Stimulated activated CD4-positive, alpha-beta T cell treated with anti-CD3 and anti-CD28 coated beads, Interleukin-12 subunit alpha, Interleukin-12 subunit beta, amount 100 ng/mL, for 4 hours (primary cell): ENCODE measurements at places on chromosomes 13 and 19.
A peak's percentile ranks its signal among the peaks of the same experiment; 100 is the strongest.

DNA sequence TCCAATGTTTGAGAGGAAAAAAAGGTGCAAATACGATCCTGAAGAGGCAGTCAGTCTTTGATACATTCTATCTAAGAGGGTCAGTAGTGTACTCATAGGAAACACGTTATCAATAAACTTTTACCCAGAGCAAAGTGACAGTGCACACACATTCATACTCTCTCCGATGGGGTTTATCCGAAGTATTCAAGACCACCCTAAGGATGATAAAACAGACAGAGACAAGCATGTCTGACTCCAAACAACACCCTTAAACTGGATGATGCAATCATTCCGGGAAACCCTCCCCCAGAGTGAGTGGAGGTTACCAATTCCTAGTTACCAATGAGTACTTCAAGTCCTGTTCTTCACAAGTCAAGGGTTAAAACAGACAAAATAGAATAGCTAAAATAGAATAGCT, 79.1 kb downstream of the DNAJC3 start:
- no peak for DNase-seq

DNA sequence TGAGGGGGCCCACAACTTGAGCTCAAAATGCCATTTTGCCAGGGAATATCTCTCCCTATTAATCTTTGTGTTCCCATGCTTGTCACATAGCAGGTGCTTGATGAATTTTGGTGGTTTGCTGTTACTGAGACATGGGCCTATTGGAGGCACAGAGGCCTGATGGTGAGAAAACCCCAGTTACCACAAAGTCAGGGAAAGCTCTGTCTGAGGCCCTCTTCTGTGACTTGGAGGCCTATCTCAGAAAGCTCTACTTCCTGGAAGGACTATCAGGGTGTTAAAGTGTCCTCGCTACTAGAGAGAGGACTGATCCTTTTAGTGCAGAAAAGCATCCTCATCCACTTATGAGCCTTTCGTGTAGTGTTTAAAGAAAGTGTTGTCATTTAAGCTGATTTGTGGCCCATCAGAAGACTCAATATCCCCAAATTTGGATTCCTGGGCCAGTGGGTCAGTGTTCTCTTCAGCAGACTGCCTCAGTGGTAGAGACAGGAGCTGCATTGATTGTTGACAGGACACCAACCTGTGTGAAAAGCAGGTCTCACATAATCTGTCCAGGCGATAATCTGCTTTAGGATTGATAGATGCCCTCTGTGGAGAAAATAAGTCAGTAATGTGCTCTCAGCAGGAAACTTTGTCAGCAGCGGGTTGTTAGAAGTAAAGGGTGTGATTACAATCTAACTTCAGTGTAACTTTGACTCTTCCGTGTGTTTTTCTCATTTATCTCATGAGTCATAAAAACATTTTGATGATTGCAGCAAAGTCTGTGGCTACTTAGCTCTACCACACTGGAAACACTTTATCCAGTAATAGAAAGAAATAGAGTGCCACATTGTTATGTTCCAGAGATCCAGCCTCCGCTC, 121.0 kb downstream of the AKAP11 start:
- DNase-seq: no peak

DNA sequence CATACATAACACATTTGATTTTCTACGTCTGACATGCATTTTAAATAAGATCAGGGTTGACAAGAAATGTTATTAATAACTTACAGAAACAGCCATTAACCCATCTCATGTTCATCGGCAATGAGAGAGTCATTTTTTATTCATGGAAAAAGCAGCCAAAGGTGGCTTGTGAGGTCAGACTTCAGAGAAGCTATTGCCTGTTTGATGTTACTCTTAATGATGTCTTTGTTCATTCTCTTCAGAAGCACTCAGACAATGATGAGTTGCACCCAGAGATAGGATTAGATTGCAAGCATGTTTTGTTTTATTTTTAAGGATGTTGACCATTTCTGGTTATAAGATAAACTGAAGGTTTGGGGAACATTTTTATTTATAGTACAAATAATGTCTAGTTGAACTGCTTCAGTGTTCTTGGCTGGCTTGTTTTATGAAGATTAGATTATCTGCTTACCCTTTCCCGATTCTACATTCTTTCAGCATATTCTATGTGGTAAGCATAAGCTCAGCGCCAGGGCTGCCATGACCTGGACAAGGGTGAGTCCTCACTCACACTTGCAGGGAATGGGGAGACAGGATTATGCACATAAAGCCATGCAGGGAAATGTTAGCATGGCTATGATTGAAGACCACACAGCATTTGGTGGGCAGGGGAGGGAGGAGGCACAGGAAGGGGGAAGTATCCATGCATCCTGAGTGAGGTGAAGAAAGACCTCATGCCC, 288.1 kb downstream of the MTUS2 start:
- no peak for DNase-seq

GRCh38 chr13:94382517-94382916, 97.0 kb downstream of the DCT start:
- DNase-seq: no peak

DNA sequence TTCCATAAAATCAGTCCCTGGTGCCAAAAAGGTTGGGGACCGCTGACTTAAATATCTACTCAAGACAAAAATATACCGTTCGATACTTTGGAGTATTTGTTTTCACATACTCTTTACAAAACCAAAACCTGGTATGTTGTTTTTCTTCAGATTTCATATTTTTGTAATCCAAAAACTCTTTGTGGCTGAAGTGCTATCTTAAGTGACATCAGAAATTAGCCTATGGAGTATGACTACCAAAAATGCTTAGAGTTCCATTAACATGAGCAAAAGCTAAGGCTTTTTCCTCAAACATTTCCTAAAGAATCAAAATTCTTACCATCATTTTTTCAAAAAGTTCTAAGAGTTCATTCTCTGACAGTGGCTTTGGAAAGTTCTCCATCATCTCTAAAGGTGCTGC, 52.0 kb downstream of the DIAPH3 start:
- no peak for DNase-seq

DNA sequence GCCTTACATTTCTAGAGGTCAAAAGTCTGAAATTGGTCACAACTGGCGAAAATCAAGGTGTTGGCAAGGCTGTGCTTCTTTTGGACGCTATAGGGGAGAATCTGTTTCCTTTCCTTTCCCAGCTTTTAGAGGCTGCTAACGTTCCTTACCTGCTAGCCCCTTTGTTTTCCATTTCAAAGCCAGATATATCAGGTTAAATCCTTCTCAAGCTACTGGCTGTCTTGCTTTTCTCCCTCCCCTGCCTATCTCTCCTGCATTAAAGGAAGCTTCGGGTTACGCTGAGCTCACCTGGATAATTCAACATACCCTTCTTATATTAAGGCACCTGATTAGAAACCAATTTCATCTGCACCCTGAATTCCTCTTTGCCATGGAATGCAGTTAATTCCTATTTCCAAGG, 1569.7 kb upstream of the SLC10A2 start:
- DNase-seq: no peak

- DNase-seq: peak; percentile 64
Measured at GRCh38 chr19:47032171-47032811, 12.7 kb downstream of the NPAS1 start.

- no peak for DNase-seq
Measured at GRCh38 chr13:104868806-104869205, 1666.7 kb downstream of the EFNB2 start.

DNA sequence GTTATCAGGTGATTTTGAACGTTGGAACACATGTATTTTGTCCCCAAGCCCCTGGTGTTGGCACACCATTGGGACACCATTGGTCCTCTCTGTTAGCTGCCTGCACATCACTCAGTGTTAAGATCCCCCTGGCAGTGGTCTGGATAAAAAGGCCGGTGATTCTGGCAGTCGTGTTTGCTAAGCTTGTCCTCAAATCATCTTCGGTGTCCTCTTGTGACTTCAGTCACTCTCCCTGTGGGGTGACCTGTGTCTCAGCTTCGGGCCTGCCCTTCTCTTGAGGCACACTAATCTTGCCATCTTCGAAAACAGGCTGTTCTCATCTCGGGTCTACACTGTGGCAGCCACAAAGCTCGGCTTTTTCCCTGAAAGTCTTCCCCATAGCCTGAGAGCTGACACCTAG, 127.1 kb downstream of the ZIC5 start:
- no peak for DNase-seq

GRCh38 chr13:108212886-108213285, 2.5 kb downstream of the LIG4 start:
- no peak for DNase-seq

GRCh38 chr19:38210458-38210987, 13.5 kb downstream of the DPF1 start:
- no peak for DNase-seq

DNA sequence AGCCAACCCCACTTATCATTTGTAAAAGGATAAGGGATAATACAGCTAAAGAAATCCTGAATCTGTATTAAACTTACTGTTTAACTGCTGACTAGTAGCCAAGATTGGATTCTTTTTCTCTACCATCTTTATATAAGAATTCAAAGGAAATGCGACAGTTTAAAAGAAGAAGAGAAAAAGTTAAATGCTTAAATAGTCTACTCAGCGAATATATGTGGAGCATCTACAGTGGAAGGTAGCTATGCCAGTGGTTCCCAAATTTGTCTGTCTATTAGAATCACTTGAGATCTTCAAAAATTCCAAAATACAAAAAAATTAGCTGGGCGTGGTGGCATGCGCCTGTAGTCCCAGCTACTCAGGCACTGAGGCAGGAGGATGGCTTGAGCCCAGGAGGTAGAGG, 60.8 kb upstream of the KLF5 start:
- no peak for DNase-seq

DNA sequence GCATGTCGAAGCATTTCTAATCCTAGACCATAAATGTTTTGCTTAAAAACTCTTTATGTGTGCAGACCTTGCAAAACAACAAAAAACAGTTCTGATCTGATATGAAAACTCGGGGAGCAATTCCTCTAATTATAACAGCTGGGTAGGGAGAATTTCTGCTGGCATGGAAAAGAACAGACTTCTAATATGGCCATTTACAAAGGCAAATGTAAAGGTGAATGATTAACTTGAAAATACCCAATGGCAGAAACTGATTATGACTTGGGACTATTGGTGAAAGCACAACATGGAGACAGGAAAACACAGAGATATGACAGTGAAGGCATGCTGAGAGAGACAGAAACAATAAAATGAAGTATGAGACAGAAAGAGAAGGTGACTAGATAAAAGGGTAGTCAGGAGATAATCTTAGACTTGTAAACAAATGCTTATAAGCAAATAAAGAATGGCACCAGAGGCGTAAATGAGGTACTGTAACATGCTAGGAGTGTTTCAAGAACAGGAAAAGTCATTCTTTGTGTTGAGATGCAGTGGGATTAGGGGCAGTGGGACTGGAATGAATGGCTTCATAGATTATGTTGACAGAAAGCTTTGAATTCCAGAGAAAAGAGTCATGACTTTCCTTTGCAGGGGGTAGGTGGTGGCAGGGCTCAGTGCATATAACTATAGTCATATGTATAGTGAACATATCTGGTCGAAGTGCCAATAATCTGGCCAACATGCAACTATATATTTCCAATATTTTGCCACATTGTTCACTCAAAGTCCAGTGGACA, 393.0 kb downstream of the ITGBL1 start:
- no peak for DNase-seq

DNA sequence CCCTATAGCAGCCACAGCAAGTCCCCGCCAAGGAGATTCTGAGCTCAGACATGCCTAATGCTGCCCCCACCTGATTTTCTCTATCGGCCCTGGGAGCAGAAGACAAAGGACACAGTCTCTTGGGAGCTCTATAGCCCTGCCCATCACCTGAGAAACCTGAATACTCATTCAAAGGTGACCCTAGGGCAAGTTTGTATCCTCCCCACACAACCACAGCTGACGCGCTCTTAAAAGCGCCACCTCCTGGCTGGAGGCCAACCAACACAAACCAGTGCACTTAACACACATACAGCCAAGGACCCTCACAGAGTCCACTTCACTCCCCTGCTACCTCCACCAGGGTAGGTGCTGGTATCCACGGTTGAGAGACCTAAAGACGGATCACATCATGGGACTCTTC, 8.8 kb upstream of the IGFL4 start:
- no peak for DNase-seq

DNA sequence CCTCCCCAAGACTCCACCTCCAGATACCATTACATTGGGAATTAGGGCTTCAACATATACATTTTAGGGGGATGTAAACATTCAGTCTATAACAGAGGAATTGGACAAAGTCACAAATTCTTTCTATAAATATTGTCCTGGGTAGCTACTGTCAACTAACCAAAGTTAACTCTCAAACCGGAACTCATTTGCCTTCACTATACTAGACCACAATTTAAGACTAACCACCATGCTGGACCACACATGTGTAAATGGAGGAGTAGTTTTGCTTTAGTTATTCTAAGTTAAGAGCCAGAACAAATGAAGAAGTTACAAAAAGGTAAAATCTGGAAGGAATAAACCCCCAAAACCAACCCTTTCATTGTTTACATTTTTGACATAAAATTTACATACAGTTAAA, 222.8 kb downstream of the NDFIP2 start:
- no peak for DNase-seq

DNA sequence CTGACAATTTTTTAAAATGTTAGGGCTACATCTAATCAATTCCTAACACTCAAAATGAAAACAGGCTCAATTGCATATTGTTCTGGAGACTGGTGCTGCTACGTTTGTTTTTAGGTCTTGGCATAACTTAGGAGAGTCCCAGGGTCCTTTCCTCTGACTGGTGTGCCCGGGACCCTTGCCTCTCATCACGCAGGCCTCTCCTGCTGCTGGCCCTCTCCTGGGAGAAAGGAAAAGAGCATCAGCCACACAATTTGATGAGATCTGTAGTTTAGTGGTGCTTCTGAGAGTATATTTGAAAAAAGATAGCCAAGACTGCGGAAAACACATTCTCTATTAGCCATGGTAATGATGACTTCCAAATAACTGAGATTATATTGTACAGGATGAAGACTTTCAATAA, 380.0 kb downstream of the KLF12 start:
- DNase-seq: no peak
